ENCODE measurements at places on chromosomes 12 and 14.

DNA sequence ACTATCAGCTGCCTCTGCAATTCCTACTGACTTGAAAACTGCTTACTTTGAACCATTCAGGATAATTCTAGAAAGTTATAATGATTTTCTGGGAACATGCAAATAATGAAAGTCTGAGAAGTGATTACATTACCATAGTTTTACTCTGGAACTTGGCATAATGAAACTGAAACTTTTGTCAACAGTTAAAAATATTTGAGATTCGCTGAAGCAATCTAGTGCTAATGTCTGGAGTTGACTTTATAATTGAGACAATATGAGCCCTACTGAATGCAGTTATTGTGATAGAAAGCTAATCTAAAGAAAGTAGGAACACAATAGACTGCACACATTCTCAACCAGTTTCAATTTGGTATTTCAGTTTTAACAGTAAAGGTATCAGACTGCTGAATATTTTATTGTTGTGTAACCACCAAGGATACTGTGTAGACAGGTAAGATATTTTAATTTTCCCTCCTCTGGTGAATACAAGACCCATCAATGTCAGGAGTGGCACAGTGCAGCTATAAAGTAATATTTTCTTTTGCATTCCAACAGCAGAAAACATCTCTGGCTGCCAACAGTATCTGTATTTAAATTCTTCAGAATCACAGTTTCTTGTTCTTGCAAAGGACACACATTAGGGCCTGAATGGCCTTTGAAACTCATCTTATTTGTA is 483.5 kb downstream of the ATP23 start:
- no peak for DNase-seq

DNA sequence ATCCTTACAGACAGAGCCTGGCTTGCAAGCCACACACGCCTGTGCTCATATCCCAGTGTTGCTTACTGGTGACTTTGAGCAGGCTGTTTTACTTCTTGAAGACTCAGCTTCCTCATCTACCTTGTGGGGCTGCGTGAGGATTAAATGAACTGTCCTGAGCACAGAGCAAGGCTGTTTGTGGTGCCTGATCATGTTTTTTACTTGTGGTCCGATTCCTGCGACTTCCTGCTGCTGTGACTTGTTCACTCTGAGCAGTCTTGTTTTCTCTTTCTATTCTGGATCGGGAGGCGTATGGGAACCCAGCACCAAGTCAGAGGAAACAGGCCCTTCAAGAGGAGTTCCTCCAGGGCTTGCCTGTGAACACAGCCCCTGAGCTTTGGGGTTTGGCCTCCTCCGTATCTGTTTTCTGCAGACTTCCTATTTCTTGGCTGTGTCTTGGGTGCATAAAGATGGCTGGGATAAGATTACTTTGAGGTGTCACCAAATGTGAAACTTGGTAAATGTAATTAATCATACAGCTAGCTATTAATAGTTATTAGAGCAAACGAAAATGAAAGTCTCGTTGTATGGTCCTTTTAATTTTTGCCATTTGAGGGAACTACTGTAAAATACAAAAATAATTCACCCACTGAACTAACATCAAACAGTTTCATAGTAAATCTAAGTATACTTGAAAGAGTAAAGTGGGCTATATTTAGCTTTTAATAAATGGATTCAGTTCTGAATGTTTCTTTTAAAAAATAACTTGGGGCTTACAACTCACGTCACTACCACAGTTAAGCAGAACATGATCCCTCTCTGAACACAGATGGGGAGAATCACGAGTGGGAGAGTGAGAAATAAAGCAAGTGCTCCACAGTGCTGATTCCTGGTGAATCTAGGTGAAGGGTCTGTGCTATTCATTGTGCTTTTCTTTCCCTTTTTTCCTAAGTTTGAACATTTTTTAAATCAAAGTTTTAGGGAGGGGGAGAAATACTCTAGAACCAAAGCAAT is 251.5 kb downstream of the FOXN3 start:
- DNase-seq: no peak

DNA sequence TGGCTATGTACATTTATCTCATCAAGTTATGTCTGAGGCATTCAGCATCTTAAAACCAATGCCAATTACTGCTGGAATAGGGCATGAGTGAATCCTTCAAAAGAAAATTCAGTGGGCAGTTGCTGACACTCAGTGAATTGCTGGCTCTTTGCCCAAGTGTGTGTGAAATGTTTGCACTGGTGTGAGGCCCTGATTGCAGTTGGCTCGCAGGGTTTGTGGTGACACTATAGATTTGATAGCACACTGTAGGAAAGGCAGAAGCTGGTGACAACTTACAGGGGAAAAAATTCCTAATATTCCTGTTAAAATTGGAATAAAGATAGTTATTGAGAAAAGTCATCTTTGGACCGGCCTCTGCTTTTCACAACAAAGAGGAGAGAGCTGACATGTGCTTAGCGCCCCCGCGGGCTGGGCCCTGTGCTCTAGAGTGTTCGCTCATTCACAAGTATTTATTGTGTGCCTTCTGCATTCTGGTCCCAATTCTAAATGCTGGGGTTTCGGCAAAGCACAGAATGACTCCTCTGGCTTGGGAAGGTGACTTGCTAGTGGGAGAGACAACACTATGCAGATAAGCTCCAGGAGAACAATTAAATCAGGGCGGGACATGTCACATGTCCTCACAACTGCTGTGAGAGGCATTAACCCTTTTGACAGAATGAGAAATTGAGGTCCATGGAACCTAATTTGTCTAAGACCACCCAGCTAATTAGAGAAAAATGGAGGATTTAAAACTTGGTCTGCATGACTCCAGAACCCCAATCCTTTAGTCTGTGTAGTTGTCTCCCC is 418.7 kb downstream of the NPAS3 start:
- no peak for DNase-seq

DNA sequence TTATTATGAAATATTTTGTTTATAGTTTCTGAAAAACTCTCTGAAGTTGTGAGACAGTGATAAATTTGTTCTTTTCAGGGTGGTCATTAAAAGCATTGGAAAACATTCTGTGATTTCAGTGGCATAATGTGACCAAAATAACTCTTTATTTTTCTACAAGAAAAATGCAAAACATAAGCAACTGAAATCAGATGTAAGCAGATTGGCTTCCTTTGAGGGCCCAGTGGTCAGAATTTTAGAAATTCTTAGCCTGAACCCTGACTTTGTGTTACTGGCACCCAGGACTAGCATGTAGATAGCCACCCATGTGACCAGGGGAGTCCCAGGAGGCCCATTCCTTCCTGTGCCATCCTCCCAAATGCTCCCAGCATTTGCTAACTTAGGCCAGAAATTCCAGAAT is 145.6 kb upstream of the SLC38A2 start:
- DNase-seq: no peak

- no peak for DNase-seq
These were observed 87.9 kb downstream of the PHLDA1 start for GRCh38 chr12:75943730-75944096.

- peak; percentile 92 for DNase-seq
These were observed 1.9 kb upstream of the BAZ2A start for GRCh38 chr12:56631790-56632700.

DNA sequence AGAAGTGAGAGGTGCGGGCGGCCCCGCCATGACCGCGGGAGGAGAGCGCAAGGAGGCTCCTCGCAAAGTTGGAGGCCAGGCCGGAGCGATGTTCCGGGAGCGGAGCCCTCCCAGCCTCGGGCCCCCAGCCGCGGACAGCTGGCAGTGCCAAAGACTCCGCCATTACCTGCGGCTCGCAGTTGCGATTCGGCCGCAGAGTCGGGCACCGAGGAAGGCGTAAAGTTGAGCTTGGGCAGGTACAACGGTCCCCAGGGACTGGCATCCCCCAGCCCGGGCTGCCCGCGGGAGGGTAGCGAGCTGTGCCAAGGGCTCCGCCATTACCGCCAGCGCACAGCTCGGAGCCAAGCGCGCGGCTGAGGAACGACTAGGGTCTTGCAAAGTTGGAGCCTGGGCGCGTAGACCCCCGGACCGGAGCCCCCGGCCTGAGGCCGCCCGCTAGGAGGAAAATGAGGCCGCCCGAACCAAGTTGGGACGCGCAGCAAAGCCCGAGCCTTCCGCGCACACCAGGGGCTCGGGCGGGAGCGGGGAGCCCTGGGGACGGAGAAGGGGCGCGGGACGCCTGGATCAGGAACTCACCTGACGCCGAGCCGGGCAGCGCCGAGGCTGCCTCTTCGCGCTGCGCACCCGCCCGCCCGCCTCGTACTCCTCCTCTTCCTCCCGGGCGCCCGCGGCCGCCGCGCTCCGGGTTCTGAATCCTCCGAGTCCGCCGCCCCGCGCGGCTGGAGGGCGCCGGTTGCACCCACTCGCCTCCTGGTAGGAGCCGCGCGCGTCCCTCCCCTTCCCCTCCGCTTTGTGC is 677 bp downstream of the NOS1 start:
- DNase-seq: peak; percentile 89

GRCh38 chr12:48958049-48958388 is 732 bp upstream of the ARF3 start:
- no peak for DNase-seq

DNA sequence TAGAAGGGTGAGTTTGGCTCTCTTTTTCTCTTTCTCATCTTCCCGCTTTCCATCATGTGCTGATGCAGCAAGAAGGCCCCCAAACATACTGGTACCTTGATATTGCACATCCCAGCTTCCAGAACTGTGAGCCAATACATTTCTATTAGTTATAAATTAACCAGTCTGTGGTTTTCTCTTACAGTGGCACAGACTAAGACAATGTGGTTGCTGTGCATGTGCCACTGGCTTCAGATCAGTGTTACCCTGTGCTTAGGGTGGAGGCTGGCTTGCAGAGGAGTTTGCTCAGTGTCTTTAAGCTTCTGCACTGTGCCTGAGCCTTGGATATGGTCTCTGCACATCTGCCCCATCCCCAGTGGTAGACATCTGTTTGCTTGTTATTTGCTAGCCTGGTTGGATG is 5.5 kb downstream of the IFI27L2 start:
- no peak for DNase-seq

DNA sequence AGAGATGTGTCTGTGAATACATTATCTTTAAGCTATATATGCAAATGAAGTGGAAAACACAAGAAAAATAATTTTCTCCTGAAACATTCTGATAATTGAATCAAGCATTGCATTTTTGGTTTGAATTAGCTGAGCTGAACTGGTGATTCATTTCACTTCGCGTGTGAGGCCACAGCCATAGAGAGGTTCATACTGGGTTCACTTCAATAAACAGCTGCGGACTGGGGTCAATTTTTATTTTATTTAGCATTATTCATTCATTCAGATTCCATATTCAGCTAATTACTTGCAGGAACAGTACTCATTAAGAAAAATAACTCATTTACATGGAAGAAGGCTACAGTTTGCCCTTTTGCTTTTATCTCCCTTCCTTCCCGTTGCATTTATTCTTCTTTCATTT is 195.2 kb upstream of the LRIG3 start:
- DNase-seq: no peak

DNA sequence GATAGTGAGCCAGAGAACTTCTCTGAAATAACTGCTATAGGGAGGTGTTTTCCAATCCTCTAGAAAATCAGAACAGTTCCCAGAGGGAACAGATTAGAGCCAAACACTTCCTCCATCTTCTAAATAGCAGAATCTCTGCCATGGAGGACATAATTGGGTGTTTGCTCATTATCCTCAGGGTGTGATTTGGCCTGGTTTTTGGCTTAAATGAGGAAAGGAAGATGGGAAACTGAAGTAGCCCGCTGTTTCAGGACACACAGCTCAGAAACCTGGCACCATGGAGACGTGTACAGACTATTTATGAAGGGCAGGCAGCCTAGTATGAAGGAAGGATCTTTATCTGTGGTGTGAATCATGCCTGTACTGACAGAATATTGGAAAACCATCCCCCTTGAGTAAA is 231.7 kb upstream of the PRKD1 start:
- DNase-seq: no peak

- DNase-seq: peak; percentile 51
These were observed 138.1 kb downstream of the BCL11B start for GRCh38 chr14:99133636-99134515.

- DNase-seq: no peak
These were observed 45.6 kb downstream of the GUCY2C start for GRCh38 chr12:14650789-14651188.

- DNase-seq: no peak
These were observed 341.3 kb downstream of the SLC16A7 start for GRCh38 chr12:59937148-59937547.

DNA sequence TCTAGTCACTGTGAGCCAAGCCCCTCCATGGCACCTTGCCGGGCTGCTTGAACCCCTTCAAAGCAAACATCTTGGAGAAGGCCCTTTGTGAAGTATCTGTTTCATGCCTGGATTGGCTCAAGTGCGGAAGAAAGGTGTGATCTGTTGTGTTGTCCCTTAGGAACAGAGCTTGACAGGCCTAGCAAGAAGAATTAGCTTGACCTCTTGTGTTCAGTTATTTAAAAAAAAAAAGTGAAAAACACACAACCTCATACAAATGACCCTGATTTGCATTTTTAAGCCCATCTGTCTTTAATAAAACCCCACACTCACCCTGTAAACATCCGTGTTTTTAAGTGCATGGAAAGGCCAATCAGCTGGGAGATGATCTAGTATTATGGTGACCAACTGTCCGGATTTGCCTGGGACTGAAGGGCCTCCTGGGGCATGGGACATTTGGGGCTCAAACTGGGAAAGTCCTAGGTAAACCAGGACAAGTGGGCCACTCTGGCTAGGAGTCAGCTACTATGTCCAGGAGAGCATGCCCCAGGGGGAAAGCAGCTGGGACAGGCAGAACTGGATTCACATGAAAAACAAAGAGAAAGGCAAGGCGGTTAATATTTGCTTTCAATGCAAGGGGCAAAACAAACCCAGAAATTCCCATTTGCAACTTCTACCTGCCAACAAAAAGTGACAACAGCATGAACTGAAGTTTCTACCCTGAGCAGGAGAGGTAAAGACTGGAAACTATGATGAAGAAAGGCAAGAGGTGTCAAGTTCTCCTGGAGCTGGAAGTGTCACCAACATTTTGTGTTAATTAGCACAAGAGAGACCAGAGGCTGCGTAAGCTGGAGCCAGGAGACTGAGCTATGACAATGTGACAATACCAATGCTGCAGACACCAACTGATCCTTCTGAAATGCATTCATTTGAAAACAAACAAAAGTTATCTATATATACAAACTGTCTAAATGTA is 78.6 kb downstream of the CLMN start:
- DNase-seq: no peak

- no peak for DNase-seq
These were observed 36.3 kb upstream of the CDK17 start for GRCh38 chr12:96436366-96437170.

GRCh38 chr14:81206115-81206514 is 14.6 kb downstream of the GTF2A1 start:
- DNase-seq: no peak

- DNase-seq: no peak
These were observed 14.7 kb downstream of the BTBD7 start for GRCh38 chr14:93317875-93318807.

DNA sequence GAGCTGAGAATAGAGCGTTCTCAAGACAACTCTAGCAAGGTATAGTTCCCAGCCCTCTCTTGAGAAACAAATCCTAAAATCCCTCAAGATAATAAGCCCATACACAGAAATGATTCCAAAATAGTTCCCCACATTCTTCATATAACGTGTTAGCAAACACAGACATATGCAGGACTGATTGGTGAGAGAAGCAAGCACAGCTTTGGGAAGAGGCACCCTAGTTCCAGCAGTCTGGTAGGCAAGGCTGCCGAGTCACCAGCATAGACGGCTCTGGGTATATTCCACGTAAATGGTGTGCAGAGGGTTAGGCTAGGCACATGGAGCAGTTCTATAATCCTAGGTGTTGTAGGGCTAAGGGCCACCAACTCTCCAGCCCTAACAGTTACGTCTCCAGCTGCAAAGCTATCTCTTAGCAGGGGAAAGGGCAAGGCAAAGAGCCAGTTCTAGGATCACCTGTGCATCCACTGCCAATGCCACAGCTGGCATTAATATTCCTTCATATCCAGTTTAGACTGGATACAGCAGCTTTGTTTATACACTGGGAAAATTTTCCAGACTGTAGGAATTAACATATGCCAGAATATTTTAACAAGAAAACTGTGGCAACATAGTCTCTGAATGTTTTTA is 52.9 kb downstream of the SH2B3 start:
- DNase-seq: no peak

Measured in H7 (cell line).